Stimulated activated CD8-positive, alpha-beta memory T cell treated with anti-CD3 and anti-CD28 coated beads, Interleukin-15, amount 100 ng/mL, for 4 hours (primary cell): ENCODE measurements at places on chromosomes 2 and 18.

DNA sequence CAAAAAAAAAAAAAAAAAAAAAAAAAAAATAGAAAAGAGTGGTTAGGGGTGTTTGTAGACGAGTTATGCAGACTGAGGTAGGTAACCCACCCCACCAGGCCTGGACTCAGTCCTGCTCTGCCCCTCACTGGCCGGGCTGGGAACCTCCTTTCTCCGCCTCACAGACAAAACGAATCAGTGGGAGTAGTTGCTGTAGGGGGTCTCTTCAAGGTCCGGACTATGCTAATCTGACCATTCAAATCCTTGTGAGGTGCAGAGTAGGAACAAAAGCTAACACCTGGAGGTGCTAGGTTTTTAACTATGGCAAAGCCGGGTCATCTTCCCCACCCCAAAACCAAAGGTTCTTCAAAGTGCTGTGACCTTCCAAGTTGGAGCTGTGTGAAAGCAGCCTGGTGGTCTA, 223.7 kb downstream of the SLC4A3 start:
- no peak for DNase-seq

GRCh38 chr18:48829443-48830149, 121.2 kb downstream of the SMAD7 start:
- DNase-seq = no peak

DNA sequence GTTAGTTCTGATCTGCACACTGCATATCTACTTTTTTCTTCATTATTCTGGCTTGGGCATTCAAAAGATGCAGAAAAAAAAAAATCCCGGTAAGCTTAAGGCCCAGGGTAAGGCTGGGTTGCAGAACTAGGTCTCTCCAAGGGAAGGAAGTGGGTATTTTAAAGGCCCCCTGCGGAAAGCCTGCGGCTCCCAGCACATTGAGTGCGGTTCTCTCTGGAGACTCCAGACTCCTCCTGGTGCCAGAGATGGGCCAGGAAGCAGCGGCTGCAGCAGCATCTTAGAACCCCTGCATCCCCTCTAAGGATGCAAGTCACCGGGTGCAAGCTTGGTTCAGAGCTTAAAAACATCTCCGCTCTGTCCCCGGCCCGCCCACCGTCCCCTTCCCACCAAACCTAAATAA, 49.5 kb downstream of the TGIF1 start:
- no peak for DNase-seq

DNA sequence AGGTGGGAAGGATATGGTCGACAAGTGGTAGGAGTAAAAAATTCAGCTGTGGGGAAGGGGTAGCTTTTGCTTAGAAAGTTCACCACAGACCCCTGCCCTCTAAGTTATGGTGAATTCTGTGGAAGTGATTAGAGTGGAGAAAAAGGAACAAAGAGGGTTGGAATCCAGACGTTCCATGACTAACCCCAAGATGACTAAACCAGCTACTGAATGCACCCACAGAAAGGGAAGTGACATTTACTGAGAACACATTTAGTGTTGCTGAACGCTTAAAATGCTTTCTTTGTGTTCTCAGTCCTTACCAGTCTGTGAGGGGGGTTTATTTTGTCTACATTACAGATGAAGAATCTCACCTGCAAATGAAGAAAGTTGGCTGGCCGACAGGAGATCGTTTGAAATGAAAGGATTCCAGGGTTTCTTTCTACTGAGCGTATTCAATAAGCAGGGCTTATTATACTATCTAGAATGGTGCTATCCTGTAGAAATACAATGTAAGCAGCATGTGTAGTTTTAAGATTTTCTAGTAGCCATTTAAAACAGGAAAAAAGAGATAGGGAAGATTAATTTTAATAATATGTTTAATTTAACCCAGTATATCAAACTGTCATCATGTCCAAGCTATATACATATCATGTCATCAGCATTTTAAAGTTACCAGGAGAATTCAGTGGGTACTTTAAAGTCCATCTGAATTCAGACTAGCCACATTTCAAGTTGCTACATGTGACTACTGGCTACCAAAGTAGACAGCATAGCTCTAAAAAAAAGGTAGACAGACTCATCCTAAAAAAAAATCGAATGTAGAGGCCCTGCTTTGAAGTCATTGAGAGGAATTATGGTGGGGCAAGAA, 60.1 kb downstream of the LIMS1 start:
- DNase-seq = no peak

GRCh38 chr18:53971331-53971730, 253.1 kb downstream of the MBD2 start:
- DNase-seq = no peak

- DNase-seq = no peak
Observed at GRCh38 chr2:45102141-45102540, 92.9 kb upstream of the SIX2 start.

DNA sequence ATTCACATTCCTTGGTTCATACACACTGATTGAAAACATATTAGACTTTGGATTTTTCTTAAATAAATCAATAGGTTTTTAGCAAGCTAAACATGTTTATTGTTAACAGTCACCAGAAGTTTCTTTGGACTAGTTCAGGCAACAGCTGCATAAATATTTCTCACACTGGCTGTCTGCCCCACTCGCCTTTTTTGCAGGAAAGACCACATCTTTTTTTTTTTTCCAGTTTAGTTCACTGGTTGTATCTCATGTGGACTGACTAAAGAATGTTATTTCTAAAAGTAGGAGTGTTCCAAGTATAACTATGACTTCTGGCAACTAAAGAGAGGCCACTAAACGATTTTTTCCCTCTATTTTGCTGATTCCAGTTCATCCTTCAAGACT, 31.1 kb downstream of the SLC40A1 start:
- no peak for DNase-seq

- DNase-seq = no peak
Observed at GRCh38 chr18:75087119-75088020, 121.6 kb downstream of the PTGR3 start.

DNA sequence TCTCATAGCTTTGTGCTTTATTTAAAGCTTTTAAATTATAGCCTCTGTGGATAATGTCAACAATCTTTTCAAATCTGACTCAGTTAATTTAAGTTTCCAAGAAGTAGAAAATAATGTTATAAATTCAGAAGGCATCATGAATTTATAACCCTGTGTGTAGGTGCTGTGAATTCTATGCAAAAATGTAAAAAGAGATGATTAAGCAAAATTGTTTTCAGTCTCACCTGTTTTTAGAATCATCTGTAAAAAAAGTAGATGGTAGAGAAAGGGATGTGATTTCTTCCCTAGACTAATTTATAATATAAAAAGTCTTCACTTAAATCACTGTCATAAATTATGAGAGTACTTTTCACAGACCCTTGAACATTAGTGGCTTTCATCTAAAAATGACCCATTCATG, 85.6 kb upstream of the NOSTRIN start:
- DNase-seq = no peak

- no peak for DNase-seq
Observed at GRCh38 chr18:48742706-48743475, 204.1 kb downstream of the CTIF start.

GRCh38 chr2:160647967-160648685, 154.5 kb upstream of the RBMS1 start:
- no peak for DNase-seq

- DNase-seq = no peak
Observed at GRCh38 chr2:43241558-43241957, 15.2 kb upstream of the ZFP36L2 start.

DNA sequence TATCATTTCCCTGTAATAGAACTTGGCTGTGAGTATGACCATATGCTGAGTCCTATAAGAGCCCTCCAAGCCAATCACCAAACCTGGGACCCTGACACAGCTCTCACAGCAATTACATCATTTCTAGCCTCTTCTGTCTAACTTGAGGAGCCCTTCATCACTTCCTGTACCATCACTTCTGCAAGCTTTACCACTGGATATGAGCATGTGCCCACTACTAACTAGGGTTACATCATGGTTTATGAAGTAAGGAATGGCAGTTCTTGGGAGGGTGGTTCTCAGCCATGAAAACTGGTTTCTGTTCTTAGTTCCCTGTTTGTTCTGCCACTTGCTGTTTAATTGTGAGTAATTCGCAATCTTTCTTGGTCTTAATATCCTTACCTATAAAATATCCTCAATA, 31.0 kb upstream of the EPB41L3 start:
- DNase-seq = no peak

DNA sequence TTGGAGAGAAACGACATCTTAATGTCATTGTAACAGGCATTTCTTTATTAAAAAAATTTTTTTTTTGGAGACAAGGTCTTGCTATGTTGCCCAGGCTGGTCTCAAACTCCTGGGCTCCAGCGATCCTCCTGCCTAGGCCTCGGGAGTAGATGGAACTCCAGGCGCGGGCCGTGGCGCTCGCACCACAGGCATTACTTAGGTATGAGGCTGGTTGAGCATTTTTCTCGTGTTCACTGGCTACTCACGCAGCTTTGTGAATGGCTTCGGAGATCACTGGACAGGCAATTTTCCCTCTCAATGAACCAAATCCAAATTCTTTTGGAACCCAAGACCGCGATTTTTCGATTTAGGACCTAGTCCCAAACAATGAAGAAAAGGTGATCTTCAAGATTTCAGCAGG, 795 bp upstream of the TCF7L1 start:
- DNase-seq = no peak

DNA sequence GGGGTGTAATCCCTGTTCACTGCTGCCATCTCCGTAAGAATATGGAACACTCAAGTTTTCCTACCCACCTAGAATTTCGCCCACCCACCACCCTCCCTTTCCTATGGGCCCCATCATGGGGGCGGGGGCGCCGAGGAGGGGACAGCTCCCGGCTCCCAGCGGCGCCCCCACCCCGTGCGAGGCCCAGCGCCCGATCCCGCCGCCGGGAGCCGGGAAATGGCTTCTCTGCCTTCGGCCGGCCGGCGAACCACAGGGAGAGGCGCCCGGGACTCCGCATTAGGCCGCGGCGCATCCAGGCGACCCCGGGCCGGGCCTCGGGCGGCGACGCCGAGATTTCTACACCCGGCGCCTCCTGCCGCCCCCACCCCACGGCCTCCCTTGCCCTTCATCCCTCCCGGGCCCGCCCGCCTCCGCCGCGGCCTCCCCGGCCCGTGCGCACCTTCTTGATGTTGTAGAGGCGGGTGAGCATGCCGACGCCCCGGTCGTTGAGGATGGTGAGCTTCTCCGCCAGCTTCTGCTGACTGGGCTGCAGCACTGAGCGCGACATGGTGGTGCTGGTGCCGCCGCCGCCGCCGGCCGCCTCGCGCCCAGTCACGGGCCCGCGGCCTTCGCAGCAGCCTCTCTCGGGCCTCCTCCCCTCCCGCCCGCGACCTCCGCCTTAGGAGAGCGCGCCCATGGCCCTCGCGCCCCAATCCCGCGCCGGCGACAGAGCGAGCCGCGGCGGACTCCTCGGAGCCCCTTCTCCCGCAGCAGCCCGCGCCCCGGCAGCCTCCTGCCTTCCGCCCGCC, 510 bp downstream of the NCKAP1 start:
- peak; percentile 0 for DNase-seq

- DNase-seq = no peak
Observed at GRCh38 chr2:171391532-171391931, 42.3 kb downstream of the METTL8 start.

DNA sequence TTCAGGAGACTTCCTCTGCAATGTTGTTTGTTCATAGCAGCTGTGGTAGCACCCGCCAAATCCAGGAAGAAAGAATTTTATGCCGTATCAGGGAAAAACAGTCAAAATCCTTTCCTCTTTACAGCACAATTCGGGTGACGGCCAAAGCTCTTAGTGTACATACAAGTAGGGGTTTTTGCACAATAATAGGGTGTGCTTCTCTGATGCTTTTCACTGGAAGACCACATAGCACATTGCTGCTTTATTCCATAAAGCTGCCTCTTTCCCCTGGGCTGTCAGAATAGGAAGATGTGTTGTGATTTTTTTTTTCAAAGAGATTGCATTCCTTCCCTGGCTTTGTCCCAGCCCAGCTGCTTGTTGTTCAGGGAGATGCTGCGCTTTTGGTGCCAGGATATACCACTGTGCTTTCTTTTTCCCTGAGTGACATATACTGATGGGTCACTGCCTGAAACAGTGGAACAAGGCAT, 27.2 kb upstream of the LANCL1 start:
- no peak for DNase-seq

GRCh38 chr18:66558773-66559172, 45.1 kb downstream of the CDH19 start:
- no peak for DNase-seq
